Activated CD8-positive, alpha-beta T cell treated with anti-CD3 and anti-CD28 coated beads, Interleukin-2, amount 10 ng/mL, durations not matched to agents 7 days and 5 days (primary cell): ENCODE measurements at places on chromosomes 5 and 9. TPM values are rescaled to one million over a fixed set of nuclear protein-coding genes. Genes with fewer than 3 reads are reported as not detected.
A peak's percentile ranks its signal among the peaks of the same experiment; 100 is the strongest.

DNA sequence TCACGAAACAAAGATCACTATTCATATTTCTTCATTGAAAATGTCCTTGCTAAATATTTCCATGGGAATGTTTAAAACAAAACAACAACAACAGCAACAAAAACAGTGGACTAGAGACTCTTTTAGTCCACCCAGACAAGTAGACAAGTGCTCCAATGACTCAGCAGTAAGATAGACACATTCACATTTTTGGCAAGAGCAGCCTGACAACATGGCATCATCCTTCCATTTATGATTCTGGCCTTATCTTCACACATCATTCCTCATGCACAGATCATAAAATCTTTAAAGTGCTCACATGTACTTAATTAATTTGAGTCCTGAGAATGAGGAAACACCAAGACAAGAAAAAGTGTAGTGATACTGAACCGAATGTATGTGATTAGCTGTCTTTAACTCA lies 132.6 kb upstream of the PDE4D start:
- H3K27me3 ChIP-seq, result no peaks in the 10 kb centered on the region
- no peak overlapping the region for H3K4me3 ChIP-seq
- H3K4me1 ChIP-seq, result no peaks in the 10 kb centered on the region
- H3K27ac ChIP-seq, result no peak overlapping the region
- no peaks in the 10 kb centered on the region for H3K36me3 ChIP-seq
- no peak for DNase-seq

DNA sequence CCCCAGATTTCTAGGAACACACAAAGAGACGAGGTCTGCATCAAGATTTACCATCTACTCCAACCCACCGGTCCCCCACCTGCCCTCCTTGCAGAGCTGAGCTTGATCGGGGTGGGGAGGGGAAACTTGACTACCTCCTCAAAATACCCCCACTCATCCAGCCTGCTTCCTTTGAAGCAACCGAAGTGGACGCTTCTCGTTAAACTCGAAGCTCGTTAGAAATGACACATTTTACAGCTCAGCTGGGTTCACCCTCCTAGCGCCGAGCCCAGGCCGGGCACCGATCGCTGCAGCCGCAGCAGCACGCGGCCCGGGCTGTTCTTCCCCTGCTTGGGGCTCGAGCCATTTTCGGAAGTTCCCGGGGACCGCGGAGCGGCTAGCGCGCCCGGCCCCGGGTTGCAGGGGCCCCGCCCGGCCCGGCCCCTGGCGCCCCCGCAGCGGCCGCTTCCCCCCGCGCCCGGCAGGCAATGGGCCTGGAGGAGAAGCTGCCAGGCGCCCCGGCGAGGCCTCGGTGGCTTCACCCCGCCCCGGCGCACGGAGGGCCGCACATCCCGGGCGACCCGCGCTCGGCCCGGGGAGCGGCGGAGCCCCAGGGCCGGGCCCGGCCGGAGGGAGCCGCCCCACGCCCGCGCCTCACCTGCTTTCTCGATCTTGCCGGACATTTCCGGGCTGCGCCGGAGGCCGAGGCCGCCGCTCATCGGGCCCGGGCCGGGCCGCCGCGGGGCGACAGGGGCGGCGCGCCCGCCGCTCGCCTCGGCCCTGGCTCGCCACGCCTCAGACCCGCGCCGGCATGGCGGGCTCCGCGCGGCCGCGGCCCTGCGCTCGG lies 530 bp downstream of the RAPGEF1 start:
- peak; percentile 60 for DNase-seq
- H3K27ac ChIP-seq, result peak overlapping the region; percentile 78
- H3K36me3 ChIP-seq, result peaks cover 35% of the 10 kb centered on the region
- peak overlapping the region; percentile 91 for H3K4me3 ChIP-seq
- H3K27me3 ChIP-seq, result no peaks in the 10 kb centered on the region
- H3K4me1 ChIP-seq, result peaks cover 64% of the 10 kb centered on the region

- no peaks in the 10 kb centered on the region for H3K36me3 ChIP-seq
- H3K27me3 ChIP-seq, result no peaks in the 10 kb centered on the region
- no peak for DNase-seq
Measured at GRCh38 chr5:125011014-125011413, 264.6 kb upstream of the ZNF608 start.

- H3K4me1 ChIP-seq, result peaks cover 12% of the 10 kb centered on the region
- no peaks in the 10 kb centered on the region for H3K36me3 ChIP-seq
- H3K4me3 ChIP-seq, result peak overlapping the region; percentile 22
- DNase-seq, result no peak
- peak overlapping the region; percentile 74 for H3K27ac ChIP-seq
Measured at GRCh38 chr5:129125819-129126218, 31.3 kb downstream of the ISOC1 start.

- DNase-seq, result no peak
- H3K27me3 ChIP-seq, result no peaks in the 10 kb centered on the region
- H3K27ac ChIP-seq, result no peak overlapping the region
- no peaks in the 10 kb centered on the region for H3K4me1 ChIP-seq
Measured at GRCh38 chr5:152990649-152991048, 499.8 kb upstream of the GRIA1 start.

The DPM2 gene
- total RNA-seq, result 53.8 TPM
